ENCODE measurements at places on chromosomes 1 and 21.

DNA sequence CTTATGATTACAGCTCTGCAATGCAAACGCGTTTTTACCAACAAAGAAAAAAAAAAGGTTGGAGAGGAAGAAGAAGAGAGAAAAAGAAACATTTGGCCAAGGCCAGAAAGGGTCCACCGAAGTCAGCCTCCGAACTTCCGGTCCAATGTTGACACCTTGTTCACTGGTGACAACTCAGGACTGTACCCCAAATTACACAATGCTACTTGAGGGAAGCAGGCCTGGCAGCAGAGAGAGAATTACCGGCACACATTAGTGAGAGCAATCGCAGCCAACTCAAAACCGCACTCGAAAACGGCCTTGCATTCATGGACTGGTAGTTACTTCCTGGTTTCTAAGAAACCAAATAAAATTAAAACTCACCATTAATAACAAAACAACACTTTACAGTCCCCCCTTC lies 652.5 kb downstream of the KIF26B start:
- no peak for DNase-seq

DNA sequence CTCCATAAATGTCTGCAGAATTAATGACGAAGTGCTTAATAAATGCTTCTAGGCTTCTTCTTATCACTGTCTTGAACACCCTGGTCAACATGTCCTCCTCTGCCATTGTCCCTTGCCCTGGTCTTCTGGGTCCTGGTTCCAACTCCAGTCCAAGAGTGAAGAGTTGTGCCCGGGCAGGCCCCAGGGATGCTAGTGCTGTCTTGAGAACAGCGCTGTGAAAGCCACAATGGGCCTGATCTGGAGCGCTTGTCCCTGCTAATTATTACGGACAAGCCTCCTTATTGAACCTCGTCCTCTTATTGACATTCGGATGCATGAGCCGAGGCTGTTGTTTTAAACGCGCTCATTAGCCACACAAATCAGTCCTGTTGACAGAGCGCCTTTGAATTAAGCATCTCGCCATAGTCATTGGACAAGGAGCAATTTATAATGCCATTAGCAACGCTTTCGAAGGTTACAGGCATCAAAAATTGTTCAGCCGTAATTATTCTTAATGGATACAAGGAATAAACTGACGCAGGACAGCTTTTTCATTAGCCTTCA lies 211.6 kb upstream of the POU3F1 start:
- no peak for DNase-seq

GRCh38 chr1:186793582-186793927 lies 35.2 kb upstream of the PLA2G4A start:
- DNase-seq, result no peak

DNA sequence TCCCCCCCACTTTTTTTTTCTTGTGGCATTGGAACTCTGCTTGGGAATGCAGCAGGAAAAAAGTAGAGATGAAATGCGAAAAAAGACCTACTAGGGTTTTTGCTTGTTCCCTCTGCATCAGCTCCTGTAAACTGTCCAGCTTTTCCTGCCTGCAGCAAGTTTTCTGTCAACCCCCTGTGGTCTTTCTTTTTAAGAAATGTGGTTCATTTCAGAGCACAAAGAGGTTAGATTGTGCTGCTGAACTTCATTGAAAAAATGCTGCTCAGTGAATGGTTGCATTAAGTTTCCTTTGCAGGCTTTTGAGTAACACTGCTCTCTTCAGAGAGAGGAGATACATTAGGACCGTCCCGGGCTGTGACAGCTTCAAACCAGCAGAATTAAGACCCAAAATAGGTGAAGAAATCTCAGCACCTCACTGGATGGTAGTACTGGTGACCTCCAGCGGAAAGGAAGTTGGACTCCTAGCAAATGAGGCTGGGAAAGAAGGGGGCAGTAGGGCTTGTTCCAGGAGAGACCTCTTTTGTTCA lies 80.7 kb downstream of the NDUFS5 start:
- no peak for DNase-seq

GRCh38 chr1:206873603-206874188 lies 8.3 kb downstream of the IL20 start:
- no peak for DNase-seq

DNA sequence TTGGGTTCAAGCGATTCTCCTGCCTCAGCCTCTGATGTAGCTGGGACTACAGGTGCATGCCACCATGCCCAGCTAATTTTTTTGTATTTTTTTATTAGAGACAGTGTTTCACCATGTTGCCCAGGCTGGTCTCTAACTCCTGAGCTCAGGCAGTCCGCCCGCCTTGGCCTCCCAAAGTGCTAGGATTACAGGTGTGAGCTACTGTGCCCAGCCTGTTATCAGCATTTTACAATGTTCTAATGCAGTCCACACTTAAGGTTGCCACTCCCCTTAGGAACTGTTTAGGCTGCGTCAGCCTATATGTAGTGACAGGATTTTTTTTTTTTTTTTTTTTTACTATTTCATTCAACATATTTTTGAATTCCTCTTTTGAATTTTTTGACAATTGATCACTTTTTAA lies 30.2 kb downstream of the AGPAT3 start:
- no peak for DNase-seq

GRCh38 chr1:39034114-39034654 lies 8.0 kb downstream of the NDUFS5 start:
- DNase-seq, result no peak

Measured in suppressor macrophage treated with lipopolysaccharide for 1 hour (primary cell).